ENCODE measurements at places on chromosomes 13 and 19. TPM values are rescaled to one million over a fixed set of nuclear protein-coding genes. Genes with fewer than 3 reads are reported as not detected.

The NRTN gene
- total RNA-seq: 0.99 TPM

The ZNF541 gene
- total RNA-seq: 0.20 TPM

The FGF22 gene
- total RNA-seq: not detected

The ZNF558 gene
- total RNA-seq: 3.6 TPM

The TEX101 gene
- not detected for total RNA-seq

The PRODH2 gene
- not detected for total RNA-seq

The CNOT3 gene
- 4.1 TPM for total RNA-seq

The ZNF85 gene
- total RNA-seq: 9.7 TPM

The ZNF724 gene
- 3.3 TPM for total RNA-seq

The CALR gene
- total RNA-seq: 1,340 TPM

The BRSK1 gene
- under 0.01 TPM for total RNA-seq

The ZNF486 gene
- total RNA-seq: 9.1 TPM

The URAD gene
- total RNA-seq: not detected

The SIGLEC12 gene
- not detected for total RNA-seq

The NCAN gene
- not detected for total RNA-seq

The AMH gene
- total RNA-seq: 0.65 TPM

The NTF4 gene
- not detected for total RNA-seq

The LAIR2 gene
- not detected for total RNA-seq

- DNase-seq: peak; percentile 86
Measured at GRCh38 chr19:7534531-7535046, 928 bp upstream of the PNPLA6 start.

DNA sequence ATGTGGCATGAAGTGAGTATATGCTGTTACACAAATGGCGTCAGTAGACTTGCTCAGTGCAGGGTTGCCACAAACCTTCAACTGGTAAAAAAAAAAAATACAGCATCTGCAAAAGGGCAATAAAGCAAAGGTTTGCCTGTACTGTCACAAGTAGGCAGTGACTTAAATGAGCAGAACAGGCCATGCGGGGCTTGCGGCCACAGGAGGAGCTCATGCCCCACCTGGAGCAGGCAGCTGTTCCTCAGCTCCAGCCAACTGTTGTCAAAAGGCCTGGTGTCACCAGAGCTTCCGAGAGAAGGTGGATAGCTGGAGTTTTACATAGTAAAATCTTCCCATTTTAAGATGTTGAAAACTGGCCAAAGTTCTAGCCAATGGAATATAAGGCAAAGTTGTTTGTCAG, 7.7 kb downstream of the ATP7B start:
- no peak for DNase-seq

- DNase-seq: peak; percentile 30
Measured at GRCh38 chr13:106466691-106467426, 68.6 kb downstream of the EFNB2 start.

GRCh38 chr19:41709951-41710645, 1.7 kb downstream of the CEACAM5 start:
- no peak for DNase-seq

- peak; percentile 9 for DNase-seq
Measured at GRCh38 chr19:44552324-44552723, 22.8 kb upstream of the CEACAM20 start.

DNA sequence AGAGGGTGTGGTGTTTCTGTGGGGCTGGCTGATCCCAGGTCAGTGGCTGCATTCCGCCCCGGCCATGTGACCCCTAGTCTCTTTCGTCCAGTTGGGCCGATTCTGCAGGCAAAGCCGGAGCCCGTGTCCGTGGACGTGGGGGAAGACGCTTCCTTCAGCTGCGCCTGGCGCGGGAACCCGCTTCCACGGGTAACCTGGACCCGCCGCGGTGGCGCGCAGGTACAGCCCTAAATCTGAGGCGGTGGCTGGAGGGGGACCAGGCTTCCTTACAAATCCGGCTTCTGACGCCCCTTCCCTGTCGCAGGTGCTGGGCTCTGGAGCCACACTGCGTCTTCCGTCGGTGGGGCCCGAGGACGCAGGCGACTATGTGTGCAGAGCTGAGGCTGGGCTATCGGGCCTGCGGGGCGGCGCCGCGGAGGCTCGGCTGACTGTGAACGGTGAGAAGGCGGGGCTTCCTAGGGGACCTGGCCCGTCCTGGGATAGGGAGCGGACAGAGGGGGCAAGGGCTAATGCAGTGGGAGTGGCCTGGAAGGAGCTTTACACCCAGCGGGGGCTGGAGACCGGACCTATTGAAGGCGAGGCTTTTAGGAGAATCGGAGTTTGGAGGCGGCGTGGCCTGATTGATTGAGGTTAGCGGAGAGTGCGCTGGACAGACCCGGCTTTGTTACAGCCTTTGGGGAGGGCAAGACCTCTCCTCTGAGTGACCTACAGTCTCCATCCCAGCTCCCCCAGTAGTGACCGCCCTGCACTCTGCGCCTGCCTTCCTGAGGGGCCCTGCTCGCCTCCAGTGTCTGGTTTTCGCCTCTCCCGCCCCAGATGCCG, 4.3 kb downstream of the KIRREL2 start:
- peak; percentile 20 for DNase-seq

- no peak for DNase-seq
Measured at GRCh38 chr19:15838351-15838750, 22.9 kb upstream of the OR10H1 start.

DNA sequence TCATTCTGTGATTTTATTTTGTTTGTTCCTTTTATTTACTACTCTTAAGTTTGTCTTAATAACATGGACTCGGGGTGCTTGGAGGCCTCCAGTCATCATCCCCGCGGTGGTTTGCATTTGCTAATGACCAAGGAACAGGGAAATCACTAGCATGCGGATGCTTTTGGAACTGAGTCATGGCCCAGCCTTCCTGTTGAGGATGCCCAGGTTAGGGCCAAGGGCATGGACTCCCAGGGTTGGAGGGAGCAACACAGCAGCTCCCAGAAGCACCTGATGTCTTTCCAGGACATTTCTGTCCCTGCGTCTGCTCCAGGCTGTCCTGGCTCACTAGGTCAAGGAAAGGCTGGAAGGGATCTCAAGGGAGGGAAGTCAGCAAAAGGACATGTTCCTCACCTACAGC, 423.7 kb upstream of the TSHZ3 start:
- DNase-seq: no peak

- no peak for DNase-seq
Measured at GRCh38 chr19:40280608-40281221, 4.4 kb downstream of the AKT2 start.

- DNase-seq: no peak
Measured at GRCh38 chr13:81051873-81052272, 710.9 kb upstream of the SPRY2 start.

GRCh38 chr13:78085434-78086225, 167.0 kb upstream of the EDNRB start:
- DNase-seq: no peak

GRCh38 chr13:104796581-104796980, 1730.4 kb upstream of the SLC10A2 start:
- DNase-seq: no peak

DNA sequence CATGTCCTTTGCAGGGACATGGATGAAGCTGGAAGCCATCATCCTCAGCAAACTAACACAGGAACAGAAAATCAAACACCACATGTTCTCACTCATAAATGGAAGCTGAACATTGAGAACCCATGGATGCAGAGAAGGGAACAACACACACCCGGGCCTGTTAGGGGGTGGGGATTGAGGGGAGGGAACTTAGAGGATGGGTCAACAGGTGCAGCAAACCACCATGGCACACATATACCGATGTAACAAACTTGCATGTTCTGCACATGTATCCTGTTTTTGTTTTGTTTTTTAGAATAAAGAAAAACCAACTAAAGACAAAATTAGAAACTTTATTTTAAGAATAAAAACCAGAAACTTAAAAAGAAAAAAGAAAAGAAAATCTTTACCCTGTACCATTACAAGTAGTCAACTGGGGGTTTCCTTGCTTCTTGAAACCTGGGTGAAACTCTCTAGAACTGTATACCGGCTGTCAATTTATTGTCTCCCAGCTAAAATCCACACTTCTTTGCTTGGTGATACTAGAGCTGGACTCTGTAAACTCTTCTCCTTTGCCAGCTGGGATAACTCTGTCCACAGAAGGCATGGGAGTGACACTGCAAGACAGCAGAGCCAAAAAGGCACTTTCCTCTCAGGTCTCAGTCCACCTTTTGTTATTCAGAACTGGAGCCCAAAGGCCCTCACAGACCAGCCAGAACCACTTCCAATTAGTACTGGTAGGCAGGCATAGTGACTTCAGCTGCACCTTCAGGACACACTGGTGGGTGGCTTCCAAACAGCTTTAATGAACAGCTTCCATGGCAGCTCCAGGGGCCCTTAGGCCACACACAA, 9.0 kb downstream of the MICU2 start:
- no peak for DNase-seq

DNA sequence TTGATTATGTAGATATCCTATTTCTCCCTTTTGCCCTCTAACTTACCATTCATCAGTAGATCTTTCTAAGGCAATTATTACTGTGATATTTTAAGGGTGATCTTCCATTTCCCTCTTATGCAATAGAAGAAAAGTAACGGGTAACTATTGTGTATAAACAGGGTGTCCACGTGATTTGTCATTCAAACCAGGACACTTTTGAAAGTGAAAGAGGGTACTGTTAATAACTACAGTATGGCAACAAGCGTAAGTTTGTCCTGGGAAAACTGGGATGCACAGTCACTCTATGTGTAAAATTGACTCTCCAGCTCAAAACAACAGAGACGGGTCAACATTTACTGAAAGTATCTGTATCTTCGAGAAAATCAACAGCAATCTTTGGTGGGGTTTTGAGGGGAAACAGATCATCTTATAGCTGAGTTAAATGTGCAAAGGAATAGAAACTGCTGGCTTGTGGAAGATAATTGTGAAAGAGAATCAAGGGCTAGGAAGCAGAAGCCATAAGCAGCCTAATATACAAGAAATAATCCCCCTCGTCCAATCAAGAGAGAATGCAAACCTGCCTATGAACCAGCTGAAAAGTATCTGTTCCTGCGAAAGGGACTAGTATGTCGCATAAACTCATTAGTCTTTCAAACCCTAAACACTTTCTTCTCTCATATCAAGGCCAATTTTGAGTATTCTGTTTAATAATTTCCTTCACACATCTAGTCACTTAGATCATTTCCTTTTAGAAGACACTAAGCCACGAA, 126.7 kb downstream of the FOXO1 start:
- peak; percentile 49 for DNase-seq

DNA sequence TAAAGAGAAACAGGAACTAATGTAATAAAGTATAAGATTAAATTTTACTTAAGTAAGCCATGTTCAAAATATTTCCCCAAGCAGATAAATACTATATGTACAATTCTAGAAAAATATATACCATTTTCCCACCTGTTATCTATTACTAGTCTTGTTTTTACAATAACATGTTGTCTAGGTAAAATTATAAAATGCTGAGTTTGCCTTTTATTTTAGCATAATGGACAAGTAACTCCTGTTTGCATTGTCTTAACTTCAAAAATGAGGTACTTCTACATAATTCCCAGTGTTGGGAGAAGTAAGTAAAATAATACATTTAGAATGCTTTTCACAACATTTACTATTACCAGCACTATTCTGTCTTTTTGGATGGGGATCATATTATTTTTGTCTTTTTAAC, 800.5 kb downstream of the SLITRK6 start:
- DNase-seq: no peak

- DNase-seq: no peak
Measured at GRCh38 chr19:30132343-30133075, 190.5 kb downstream of the URI1 start.

DNA sequence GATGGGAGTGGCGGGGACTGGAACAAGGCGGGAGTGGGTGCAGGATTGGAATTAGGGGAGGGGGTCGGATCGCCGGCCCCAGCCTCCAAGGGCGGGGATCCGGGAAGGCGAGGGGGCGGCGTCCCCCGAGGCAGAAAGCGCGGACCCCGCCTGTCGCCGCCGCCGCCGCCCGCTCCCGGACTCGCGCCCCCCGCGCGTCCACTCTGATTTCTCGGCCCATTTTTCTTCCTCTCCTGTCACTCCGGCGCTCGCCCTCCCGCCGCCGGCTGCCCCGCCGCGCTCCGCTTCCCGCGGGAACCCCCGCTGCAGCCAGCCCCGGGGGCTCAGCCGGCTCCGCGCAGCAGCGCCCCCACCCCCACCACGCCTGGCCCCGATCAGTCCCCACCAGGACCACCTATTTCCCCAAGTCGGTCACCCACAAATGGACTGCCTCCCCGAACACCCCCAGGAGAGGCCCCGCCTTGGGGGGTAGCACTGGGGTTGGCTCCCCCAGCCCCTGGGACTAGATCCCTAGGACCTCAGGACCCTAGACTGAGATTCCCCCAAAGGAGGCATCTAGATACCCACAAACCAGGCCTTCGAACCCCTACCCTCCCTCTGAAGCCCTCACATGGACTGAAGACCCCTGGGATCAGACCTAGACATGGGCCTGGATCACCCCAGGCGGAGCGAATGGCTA, 12.6 kb upstream of the ERFL start:
- no peak for DNase-seq

DNA sequence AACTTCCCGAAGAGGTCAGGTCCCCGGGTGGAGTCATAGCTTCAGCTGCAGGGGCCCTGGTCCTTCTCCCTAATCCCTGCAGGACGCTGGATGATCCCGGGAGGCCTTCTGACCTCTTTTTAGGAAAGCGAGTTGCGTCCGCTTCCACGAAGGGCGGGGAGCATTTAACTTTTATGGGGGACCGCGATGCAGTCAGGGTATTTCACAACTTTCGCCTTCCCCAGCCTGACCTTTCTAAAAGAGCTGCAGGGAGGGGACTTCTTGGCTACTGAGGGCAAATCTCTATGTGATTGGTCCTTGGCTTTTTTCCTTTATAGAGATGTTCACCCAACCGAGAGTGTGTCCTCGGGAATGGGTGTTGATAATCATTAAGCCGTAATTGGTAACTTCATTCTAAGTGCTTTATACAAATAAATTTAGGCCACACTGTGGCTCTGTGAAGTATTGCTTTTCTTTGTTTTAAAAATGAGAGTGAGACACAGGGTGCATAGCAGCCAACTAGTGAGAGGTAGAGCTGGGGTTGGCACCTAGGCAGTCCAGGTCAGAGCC, 778 bp downstream of the ZNF230 start:
- peak; percentile 8 for DNase-seq

DNA sequence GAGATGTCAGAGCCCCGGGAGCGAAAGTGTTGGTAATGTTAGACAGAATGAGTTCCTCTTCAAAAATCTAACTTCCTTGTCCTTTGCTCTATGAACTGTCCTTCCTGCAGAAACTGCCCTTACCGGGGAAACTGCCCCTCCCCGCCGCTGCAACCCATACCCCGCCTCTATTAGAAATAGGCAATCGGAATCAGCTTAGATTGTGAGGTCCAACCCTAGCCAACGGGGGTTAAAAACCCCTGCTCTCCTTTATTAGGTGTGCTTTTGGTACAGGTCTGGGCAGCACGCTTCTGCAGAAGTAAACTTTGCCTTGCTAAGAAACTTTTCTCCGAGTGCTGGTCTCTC, 11.5 kb upstream of the CAPNS1 start:
- no peak for DNase-seq

GRCh38 chr13:97417698-97418097, 16.3 kb upstream of the RAP2A start:
- no peak for DNase-seq

DNA sequence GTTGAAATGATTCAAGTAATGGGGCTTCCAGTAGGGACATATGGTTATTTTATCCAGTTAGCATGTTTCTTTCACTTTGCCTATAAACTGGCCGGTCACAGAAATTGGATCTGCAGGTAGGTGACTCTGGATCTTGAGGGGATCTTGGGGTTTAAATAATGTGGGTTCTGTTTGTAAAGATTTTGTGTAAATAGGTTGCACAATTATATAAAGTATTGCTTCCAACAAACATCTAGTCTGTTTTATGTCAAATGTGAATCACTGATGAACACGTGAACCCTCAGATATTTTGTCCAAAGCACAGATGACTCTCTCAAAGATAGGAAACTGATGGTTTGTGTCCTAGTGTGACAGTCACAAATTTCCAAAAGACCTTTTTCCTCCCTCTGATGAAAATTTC, 98.4 kb downstream of the ZIC5 start:
- DNase-seq: no peak

Data from lung microvascular endothelial cell (primary cell).